ENCODE measurements at places on chromosomes 2 and 18.

- no peaks in the 10 kb centered on the region for H3K36me3 ChIP-seq
- no peak overlapping the region for H3K27ac ChIP-seq
- no peaks in the 10 kb centered on the region for H3K4me1 ChIP-seq
- no peak overlapping the region for H3K4me3 ChIP-seq
- no peaks in the 10 kb centered on the region for H3K27me3 ChIP-seq
Measured at GRCh38 chr2:144390424-144391020, 129.4 kb downstream of the ZEB2 start.

DNA sequence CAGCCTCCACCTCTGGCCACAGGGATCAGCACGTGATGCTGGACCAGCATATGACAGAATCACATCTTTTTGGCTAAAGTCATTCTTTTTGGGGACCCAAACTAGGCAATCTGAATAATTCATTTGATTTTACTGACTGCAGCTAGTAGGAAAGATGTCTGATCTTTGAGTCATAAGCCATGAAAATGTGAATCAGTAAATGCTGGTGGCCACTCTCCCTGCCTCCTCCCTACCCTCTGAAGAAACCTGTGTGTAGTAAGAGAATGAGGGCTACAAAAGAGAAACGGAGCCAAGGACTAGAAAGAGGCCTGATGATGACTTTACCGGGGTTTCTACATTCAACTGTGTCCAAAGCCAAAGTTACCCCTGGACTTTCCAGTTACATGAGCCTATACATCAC lies 10.1 kb upstream of the LRPPRC start:
- no peaks in the 10 kb centered on the region for H3K4me1 ChIP-seq
- H3K4me3 ChIP-seq: no peak overlapping the region
- no peak overlapping the region for H3K27ac ChIP-seq
- no peak for DNase-seq
- H3K27me3 ChIP-seq: no peaks in the 10 kb centered on the region

- H3K36me3 ChIP-seq: peaks cover 41% of the 10 kb centered on the region
- H3K4me3 ChIP-seq: no peak overlapping the region
- no peaks in the 10 kb centered on the region for H3K27me3 ChIP-seq
- no peak for DNase-seq
- H3K27ac ChIP-seq: no peak overlapping the region
- H3K4me1 ChIP-seq: no peaks in the 10 kb centered on the region
Measured at GRCh38 chr2:121455446-121455845, 75.2 kb upstream of the RNU4ATAC start.

- H3K36me3 ChIP-seq: no peaks in the 10 kb centered on the region
- no peak for DNase-seq
- no peaks in the 10 kb centered on the region for H3K27me3 ChIP-seq
- H3K4me1 ChIP-seq: no peaks in the 10 kb centered on the region
- H3K27ac ChIP-seq: no peak overlapping the region
- H3K4me3 ChIP-seq: no peak overlapping the region
Measured at GRCh38 chr2:171389780-171390179, 44.0 kb downstream of the METTL8 start.

DNA sequence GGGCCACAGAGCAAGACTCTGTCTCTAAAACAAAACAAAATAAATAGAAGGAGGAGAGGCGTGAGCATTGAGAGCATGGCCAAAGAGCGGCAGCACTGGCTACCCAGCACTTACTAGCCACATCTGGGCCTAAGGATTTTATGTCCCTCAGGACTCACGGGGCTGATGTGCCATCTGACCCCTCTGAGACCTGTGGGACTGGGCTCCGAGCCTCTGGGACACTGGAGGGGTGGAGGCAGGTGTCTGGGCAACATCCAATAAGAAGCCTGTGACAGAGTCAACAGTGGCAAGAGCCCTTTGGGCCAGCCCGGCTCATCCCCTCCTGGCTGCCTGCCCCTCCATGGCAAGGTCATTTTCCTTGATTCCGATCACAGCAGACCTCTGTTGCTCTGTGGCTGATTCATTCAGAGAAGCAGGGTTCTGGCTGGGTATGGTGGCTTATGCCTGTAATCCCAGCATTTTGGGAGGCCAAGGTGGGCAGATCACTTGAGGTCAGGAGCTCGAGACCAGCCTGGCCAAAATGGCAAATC lies 60.7 kb downstream of the RRM2 start:
- no peaks in the 10 kb centered on the region for H3K36me3 ChIP-seq
- no peak overlapping the region for H3K27ac ChIP-seq
- no peak for DNase-seq

DNA sequence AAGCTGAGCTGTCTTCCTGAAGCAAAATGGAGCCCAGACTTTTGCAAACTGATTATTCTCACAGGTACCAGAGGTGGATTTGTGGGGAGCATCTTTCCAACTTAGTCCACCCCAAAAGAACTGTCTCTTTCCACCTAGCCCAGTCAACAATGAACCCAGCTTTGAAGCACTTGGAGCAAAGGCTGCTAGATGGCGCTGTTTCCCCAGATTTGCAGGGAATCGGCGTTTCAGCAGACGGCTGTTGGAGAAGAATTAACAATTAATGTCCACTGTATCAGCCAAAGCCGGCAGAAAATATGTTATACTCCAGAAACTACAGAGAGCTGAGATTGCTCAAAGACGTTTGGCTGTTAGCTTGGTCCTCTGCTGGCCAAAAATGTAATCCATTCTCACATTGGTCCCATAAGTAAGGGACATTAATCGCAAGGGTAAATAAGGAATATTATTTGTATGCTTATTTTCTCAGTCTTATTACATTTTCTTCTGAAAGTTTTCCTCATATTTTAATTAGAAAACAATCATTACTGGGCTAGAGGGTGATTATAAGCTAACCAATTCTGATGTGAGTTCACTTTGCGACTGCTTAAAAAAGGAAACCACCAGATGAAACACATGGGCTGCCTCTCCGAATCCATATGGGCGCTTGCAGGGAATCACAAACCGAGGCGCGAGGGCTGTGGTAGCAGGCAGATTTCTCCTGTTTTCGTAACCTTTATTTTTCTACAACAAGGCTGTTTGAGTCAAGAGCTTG lies 423.8 kb upstream of the MEX3C start:
- H3K4me3 ChIP-seq: no peak overlapping the region
- H3K36me3 ChIP-seq: no peaks in the 10 kb centered on the region
- peaks cover 3% of the 10 kb centered on the region for H3K27me3 ChIP-seq
- no peaks in the 10 kb centered on the region for H3K4me1 ChIP-seq
- DNase-seq: peak; percentile 22
- H3K27ac ChIP-seq: no peak overlapping the region

DNA sequence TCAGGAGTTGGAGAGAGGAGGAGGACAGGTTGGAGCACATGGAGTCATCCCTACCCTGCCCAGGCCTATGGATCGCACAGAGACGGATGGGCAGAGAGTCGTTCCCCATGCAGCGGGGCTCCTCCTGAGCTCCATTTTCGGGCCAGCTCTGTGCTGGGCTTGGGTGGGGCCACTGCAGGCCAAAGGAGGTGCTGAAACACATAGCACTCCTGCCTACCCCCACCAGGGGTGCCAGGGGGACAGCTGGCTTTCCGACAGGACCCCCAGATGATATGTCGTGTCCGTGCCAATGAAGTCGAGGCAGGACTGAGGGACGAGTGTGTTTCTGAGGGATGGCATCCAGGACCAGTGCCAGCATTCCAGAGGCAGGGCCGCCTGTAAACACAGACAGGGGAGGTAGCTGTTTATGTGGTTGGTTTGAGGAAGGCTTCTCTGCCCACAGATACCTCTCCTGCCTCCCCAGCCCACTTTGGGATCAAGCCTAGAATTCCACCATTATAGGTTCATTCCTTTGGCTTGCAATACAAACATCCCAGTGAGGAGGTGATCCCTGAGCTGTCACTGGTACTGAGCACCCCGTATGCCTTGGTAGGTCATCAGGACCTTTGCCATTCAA lies 116.6 kb downstream of the GLI2 start:
- no peaks in the 10 kb centered on the region for H3K36me3 ChIP-seq
- no peak for DNase-seq
- no peak overlapping the region for H3K27ac ChIP-seq

DNA sequence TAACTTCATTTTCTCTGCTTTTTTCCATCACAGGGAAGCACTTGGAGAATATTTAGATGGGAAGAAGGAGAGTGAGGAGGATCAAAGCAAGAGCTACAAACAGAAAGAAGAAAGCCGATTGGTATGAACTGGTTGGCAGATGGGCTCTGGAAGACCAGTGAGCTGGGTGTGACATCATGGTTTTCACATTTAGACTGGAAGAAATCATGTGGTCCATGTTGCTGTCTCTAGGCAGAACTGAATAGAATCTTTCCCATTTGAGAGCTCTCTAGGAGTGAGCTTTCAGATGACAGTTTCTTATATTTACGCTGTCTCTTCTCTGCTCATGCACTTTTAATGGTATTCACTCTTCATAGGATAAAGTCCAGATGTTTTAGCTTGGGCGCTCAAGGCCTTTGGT lies 12.6 kb downstream of the DRC1 start:
- no peak for DNase-seq
- H3K4me1 ChIP-seq: no peaks in the 10 kb centered on the region
- no peak overlapping the region for H3K4me3 ChIP-seq
- no peaks in the 10 kb centered on the region for H3K36me3 ChIP-seq

DNA sequence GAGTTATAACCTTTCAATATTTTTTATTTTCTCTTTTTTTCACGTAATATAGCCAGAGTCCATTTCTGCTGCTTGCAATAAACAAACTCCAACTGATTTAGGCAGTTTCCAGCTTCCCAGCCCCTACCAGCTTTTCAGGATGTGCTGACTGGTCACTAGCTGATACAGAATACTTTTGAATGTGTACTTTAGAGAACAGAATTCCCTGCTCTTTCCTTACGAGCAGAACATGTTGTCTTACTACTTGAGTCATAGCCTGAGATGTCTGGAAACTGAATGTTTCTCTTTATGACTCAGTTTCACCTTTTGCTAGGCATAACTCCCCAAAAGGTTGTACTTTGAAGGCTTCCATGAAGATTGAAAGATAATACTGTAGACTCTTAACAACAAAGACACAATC lies 44.5 kb upstream of the KCNE4 start:
- no peaks in the 10 kb centered on the region for H3K36me3 ChIP-seq
- no peak overlapping the region for H3K27ac ChIP-seq
- no peak for DNase-seq
- H3K4me3 ChIP-seq: no peak overlapping the region
- H3K27me3 ChIP-seq: no peaks in the 10 kb centered on the region

DNA sequence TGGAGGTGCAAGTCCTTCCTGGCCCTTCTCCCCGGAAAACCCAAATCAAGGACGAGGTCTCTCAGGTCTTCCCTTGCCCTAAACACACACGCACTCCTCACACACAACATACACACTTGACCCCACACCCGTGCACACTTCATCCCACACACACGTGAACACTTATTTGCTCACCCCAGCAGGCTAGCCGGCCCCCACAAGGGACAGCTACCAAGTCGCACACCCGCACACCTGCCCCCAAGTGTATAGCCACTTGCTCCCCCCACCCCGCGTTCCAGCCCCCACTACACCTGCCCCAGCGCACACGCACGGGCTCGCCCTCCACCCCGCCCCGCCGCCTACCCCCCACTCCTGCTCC lies 359 bp downstream of the TGFBRAP1 start:
- H3K27ac ChIP-seq: peak overlapping the region; percentile 79
- DNase-seq: no peak
- H3K36me3 ChIP-seq: peaks cover 4% of the 10 kb centered on the region
- H3K27me3 ChIP-seq: no peaks in the 10 kb centered on the region
- H3K4me3 ChIP-seq: peak overlapping the region; percentile 73

GRCh38 chr2:174688079-174688478 lies 76.2 kb downstream of the CHRNA1 start:
- H3K27ac ChIP-seq: no peak overlapping the region
- H3K4me3 ChIP-seq: no peak overlapping the region
- H3K36me3 ChIP-seq: no peaks in the 10 kb centered on the region
- peaks cover 6% of the 10 kb centered on the region for H3K4me1 ChIP-seq
- DNase-seq: peak; percentile 50
- H3K27me3 ChIP-seq: no peaks in the 10 kb centered on the region

DNA sequence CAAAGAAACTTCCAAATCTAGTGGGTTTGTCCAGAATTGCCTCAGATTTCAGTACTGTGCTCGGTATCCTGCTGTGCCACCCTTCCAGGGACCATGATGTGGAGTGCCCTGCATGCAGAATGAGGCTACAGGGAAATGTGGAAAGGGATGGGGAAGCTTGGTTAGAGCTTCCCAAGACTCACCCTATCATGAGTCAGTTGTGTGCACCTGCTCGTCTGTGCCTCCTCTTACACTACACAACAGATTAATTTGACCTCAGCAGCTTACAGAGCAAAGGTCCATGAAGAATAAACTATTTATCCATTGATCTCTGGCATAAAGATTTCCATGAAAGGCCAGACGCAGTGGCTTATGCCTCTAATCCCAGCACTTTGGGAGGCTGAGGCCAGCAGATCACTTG lies 21.3 kb upstream of the NCK2 start:
- H3K36me3 ChIP-seq: no peaks in the 10 kb centered on the region
- H3K27me3 ChIP-seq: no peaks in the 10 kb centered on the region
- no peak overlapping the region for H3K27ac ChIP-seq
- H3K4me1 ChIP-seq: no peaks in the 10 kb centered on the region

DNA sequence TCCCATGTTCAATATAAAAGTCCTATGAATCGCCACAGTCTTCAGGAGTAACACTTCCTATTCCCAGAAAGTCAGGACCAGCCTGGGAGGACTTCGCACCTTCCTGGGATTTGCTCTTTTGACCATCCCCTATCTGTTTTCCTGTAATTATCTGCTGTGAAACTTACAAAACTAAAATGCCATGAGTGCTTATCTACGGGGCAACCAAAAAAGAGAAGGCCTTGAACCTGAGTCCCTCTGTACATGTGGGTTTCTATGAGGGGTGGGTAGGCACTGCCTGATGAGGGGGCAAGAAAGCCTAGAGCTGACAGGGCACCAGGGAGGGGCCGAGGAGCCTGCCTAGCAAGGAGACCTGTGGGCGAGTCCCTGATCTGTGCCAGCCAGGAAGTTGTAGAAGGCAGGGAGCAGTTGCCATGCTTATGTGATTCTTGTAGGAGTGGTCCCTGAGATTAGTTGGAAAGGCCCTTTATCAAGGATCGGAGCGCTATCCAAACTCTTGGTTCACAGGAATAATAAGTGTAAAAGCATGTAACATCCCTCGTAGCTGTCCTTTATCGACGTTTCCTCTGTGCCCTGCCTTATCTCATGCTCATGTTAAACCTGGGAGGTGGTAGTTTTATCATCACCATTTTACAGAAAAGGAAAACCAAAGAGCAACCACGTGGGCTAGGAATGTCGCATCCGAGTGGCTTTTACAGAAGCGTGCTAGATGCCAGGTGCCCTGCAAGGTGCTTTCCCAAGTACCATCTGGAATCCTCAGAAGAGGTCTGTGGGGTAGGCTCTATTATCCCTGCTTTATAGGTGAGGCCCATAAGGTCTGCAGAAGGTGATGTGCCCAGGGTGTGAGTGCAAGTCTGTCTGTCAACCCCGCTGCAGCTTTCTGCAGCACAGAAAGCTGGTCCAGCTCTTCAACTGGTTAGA lies 111.8 kb downstream of the B3GNT2 start:
- no peaks in the 10 kb centered on the region for H3K27me3 ChIP-seq
- no peak for DNase-seq
- no peak overlapping the region for H3K4me3 ChIP-seq
- peaks cover 77% of the 10 kb centered on the region for H3K4me1 ChIP-seq

DNA sequence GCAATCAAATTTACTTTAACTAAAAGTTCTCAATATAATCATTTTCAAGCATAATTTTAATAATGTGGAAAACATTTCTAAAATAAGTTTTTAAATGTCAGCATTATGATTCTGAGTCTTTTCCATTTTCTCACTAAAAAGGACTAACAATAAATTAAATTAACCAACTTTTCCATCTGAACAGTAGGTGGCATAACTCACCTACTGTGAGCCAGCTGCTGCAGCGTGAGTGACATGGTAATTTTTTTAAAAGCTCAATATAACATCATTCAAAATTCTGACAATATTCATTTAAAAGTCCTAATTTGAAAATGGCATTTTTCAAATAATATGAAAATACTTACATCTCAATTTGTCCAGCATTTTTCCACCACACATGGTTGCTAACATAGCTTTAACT lies 66.5 kb downstream of the DTNB start:
- H3K27ac ChIP-seq: no peak overlapping the region
- no peak for DNase-seq
- no peaks in the 10 kb centered on the region for H3K36me3 ChIP-seq
- no peaks in the 10 kb centered on the region for H3K27me3 ChIP-seq
- no peak overlapping the region for H3K4me3 ChIP-seq

All from naive thymus-derived CD4-positive, alpha-beta T cell (primary cell).